Smooth muscle cell of the pulmonary artery (primary cell): ENCODE measurements at places on chromosomes 1 and 21. TPM values are rescaled to one million over a fixed set of nuclear protein-coding genes. Genes with fewer than 3 reads are reported as not detected.

CZIB gene
- total RNA-seq: 44.7 and 45.0 TPM in 2 replicates

IL20 gene
- total RNA-seq: not detected in 2 replicates

DNAJC6 gene
- 4.3 and 6.8 TPM in 2 replicates for total RNA-seq

CCDC30 gene
- 1.4 and 1.9 TPM in 2 replicates for total RNA-seq

PSEN2 gene
- total RNA-seq: 14.8 and 24.8 TPM in 2 replicates

SPRR2E gene
- total RNA-seq: not detected in 2 replicates
